ENCODE measurements at places on chromosomes 16 and 17.

DNA sequence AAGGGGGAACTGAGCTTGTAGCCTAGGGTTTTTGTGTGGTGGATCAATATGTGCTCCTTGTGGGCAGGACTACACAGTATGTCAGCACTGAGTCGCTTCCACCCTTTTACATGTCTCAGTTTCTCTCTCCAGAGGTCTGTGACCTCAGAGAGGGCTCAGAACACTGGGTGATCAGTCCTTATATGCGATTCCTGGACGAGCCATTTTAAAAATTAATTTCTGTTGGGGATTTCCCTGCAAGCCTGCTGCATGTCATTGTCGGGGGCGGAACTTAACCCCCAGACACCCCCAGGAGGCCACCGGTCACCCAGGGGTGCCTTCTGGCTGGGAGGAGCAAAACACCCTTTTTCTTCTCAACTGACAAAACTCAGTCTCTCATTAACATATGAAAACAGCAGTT is 14.1 kb downstream of the DHRS7B start:
- no peak for DNase-seq

- DNase-seq, result no peak
These were observed 22.9 kb upstream of the TBX4 start for GRCh38 chr17:61429274-61429673.

DNA sequence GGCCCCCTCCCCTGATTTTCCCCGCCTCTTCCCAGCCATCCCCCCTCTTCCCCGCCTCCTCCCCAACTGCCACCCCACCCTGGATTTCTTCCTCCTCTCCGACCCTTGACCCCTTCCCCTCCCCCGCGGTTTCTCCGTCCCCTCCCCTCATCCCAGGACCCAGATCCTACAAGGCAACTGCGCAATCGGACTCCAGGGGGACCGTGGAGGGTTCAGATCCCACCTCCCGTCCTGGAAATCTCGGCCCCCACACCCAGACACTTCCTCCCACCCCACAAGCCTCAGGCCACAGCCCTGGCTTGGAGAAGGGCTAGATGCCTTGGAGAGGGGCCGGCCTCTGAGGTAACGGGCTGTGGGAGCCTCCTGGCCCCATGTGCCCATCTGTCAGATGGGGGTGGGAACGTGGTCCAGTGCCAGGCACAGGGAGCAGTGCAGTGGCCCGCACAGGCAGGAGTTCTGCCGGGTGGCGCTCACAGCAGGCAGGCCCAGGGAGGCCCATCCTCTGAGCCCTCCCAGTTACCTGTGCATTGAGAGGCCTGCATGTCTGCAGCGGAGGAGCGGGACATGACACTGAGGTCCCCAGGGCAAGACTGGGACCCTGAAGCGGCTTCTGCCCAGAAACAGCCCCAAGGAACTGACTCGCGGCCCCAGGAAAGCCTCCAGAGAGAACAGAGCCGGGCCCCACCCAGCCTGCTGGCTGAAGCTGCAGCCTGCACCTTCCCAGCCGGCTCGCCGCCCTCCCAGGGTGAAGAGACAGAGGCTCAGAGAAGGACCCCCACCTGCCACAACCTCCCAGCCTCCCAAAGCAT is 16.7 kb downstream of the ZNF423 start:
- DNase-seq, result no peak

- no peak for DNase-seq
These were observed 28.9 kb downstream of the CMIP start for GRCh38 chr16:81473558-81473957.

GRCh38 chr17:29155227-29155965 is 24.8 kb downstream of the MYO18A start:
- peak; percentile 72 for DNase-seq

DNA sequence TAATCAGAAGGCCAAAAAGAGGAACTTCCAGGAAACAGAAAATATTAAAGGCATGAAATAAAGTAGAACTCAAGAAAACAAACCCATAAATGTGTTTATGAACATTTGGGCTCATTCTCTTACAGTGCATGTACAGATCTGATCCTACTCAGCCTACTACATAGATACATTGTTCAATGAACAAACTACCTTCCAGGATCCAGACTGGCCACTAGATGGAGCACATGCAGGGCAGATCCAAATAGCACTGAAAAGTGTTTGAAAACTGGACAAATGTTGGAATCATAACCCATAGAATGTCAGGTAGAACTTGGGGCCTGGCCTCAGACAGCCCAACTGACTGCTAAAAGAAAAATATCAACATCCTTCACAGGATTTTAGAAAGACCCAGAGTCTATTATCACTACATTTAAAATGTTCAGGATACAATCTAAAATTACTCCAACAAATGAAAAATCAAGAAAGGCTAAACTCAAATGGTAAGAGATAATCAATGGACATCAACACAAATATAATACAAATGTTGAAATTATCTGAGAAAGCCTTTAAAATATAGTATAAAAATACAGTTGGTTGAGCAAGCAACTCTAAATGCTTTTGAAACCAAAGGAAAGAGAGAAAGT is 122.4 kb upstream of the NUDT7 start:
- DNase-seq, result no peak

DNA sequence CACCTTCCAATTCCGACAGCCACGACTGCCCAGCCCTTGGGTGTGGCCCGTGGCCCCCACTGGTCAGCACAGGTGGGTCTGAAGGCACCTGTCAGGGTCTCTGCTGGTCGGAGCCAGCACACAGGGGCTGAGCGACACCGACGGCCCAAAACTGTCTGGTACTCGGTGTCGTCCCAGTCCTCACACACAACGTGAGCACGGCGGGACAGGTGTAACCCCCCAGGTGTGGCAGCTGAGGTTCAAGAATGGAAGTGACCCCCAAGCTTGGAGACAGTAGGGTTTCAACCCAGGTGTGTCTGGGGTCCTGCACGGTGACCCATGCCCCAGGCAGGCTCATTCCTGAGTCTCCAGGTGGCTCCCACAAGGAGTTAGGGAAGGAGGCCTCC is 1.0 kb downstream of the GALNS start:
- DNase-seq, result no peak

DNA sequence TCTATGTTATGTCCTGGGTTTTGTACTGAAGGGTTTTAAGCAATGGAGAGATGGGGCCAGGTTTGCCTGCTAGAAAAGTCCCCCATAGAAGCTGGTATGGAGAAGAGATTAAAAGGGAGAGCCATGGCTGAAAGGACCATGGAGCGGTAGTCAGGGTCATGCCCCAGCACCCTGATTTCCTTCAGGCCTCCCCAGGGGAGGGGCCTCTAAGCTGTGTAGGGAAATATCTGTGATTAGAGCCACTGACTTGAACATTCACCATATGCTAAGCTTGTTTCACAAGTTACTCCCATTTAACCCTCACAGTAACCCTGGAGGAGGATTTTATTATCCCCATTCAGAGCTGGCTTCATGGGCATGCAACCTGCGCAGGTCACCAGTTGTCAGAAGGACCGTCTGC is 3.8 kb upstream of the ATP2A3 start:
- DNase-seq, result no peak

GRCh38 chr17:39238311-39238972 is 12.7 kb upstream of the STAC2 start:
- DNase-seq, result peak; percentile 52

- peak; percentile 64 for DNase-seq
These were observed 57.3 kb downstream of the RAP1GAP2 start for GRCh38 chr17:2853283-2854142.

- peak; percentile 29 for DNase-seq
These were observed 429.8 kb downstream of the MAF start for GRCh38 chr16:79170555-79171246.

DNA sequence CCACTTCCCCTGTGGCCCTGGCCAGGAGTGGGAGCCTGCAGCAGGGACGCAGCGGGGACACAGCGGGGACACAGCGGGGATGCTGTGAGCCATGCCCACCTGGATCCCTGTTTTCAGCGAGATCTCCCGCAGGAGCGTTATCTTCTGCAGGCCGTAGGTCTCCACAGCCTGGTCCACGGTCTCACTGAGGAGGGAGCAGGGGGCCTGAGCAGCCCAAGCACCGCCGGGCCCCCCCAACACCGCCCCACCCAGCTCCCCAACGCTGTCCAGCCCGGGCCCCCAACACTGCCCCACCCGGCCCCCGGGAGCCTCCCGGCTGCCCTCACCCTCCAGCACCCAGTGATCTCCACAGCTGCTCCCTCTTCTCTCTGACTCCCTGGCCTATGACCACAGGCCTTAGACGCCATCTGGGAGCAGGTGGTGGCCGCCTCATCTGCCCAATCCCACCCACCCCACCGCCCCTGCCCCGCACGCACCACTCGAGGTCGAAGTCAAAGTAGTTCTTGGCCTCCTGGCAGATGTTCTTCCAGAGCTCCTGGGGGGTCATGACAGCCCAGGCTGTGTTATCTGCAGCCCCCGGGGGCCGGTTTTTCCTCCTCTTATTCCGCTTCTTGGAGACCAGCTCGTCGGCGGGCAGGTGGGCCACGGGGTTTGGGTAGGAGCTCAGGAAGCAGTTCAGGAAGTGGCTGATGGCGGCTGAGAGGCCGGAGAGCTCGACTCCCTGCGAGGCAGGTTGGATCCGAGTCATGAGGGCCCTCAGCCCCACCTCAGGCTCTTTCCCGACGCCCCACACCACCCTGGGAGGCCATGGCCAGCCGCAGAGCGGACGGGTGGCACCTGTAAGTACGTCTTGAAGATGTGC is 17.0 kb downstream of the CLUH start:
- peak; percentile 17 for DNase-seq

GRCh38 chr17:66443166-66443565 is 140.8 kb downstream of the PRKCA start:
- DNase-seq, result no peak

DNA sequence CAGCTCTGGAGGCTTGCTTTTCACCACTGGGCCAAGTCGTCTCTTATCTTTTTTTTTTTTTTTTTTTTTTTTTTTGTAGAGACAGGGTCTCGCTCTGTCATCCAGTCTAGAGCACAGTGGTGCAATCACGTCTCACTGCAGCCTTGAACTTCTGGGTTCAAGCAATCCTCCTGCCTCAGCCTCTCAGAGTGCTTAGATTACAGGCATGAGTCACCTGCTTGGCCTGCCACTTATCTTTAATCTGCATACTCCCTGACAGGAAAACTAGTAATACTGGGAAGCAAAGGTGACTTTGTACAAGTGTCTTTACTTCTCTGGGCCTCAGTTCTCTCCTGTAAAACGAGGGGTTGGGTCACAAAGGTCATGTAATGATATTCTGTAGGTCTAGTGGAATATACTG is 15.0 kb downstream of the NTN1 start:
- no peak for DNase-seq

- DNase-seq, result no peak
These were observed 10.5 kb upstream of the PIP4K2B start for GRCh38 chr17:38809828-38810227.

GRCh38 chr17:73639322-73639721 is 4.9 kb downstream of the SDK2 start:
- no peak for DNase-seq

DNA sequence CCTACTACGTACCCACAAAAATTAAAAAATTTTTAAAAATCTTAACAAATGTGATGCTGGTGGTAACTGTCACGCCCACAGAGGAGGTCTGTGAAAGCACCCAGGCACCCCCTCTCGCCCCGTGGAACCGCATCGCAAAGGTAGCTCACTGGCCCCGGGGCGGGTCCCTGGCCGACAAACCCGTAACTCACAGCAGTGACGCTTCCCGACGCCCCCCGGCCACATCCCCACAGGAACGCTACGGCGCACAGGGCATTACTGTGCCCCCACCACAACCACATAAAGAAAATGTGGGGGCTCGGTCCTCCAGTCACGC is 366 bp downstream of the ANKS3 start:
- no peak for DNase-seq

- DNase-seq, result no peak
These were observed 26.5 kb downstream of the BCAS3 start for GRCh38 chr17:60704170-60704569.

- DNase-seq, result peak; percentile 61
These were observed 9.2 kb downstream of the FSCN2 start for GRCh38 chr17:81537343-81537855.

- no peak for DNase-seq
These were observed 467.8 kb downstream of the MAF start for GRCh38 chr16:79132701-79133100.

- no peak for DNase-seq
These were observed 30.8 kb upstream of the MRC2 start for GRCh38 chr17:62596662-62597061.

DNA sequence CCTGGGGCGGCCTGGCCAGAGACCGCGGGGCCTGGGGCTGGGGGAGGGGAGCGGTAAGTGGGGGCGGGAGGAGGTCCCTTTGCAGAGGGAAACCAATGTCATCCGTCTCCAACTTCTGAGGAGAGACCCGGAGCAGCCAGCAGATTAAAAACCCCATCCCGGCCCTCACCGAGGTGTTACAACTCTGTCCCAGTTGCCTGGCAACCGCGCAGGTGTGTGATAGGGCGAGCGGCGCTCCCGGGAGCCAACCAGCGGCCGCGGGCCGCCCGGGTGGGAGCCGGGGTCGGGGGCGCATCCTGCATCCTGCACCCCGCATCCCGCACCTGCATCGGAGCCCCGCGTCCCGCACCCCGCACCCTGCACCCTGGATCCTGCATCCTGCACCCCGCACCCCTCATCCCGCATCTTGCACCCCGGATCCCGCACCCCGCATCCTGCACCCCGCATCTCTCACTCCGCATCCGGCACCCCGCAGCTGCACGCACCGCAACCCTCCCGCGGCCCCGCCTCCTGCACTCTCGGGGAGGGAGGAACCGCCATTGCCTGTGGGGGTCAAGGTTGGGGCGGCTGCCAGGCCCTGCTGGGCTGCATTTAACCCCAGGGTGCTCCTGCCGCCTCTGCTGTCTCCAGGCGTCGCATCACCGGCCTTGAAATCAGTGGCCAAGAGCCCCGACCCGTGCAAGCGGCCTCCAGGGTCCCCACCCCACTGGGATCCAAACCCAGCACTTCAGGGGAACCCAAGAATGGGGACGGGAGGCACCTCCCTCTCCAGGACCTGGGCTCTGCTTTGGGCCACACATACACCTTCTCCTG is 47.3 kb downstream of the RTN4RL1 start:
- no peak for DNase-seq

- DNase-seq, result no peak
These were observed 794 bp downstream of the PDE6G start for GRCh38 chr17:81655378-81656117.

DNA sequence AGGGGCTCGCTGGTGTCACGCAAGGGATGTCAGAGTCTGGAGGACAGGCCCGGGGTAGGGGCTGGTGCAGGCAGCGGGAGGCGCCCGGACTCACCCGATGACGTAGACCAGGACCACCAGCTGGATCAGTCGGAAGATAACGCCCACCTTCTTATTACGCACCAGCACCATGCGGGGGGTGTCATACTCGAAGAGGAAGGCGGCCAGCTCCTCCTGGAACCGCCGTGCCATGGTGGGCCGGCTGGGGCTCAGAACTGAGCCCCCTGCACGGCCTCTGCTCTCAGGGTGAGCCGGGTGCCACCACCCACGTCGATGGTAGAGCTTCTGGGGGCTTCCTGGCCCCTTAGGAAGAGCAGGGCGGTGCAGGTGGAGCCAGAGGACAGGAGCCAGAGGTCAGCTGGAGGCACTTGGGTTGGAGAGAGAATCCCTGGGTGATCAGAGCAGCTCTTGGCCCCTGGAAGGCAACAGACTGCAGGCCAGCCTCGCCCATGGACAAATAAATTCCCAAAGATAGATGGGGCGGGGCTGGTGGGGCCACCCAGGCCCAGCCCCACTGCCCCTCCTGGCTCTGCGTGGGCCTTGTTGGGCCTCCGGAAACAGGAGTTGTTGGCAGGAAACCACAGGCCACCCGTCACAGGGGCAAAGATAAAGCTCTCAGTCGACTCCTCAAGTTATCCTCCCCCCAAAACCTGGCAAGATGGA is at the start of gene P2RX1:
Gene P2RX1, minus strand, starts transcription at position 471 of the 702 bp plus-strand sequence. Its CDS starts 240 bp downstream, at position 231.
- DNase-seq, result peak; percentile 72

Measured in mucosa of descending colon (tissue), 3 donors.